ENCODE measurements at places on chromosomes 16 and 17.

DNA sequence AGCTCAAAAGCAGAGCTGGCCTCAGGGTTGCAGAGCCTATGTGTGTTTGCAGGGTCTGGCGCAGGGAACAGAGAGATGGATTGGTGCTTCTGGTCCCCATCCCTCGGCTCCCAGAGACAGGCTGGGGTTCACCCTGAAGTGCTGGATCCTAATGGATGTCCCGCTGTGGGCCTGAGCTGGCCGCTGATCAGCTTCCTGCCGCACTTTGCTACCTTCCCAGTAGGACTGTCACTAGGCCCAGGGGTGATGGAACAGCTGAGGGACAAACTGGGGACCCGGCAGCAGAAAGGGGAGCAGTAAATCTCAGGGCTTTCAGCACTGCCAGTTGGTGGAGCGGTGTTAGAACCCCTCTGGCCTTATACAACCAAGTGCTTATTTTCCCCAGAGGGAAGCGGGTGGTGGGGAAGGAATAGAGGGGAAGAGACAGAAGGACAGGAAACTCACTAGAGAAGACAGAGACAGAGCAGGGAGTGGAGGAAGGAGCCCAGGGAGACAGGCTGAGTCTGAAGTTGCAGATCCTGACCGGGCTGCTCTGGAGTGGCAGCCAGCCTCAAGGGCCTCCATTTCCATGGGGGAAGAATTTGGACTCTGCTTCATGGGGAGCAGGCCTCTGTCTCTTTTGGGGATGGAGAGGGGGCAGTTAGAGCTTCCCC lies 78.6 kb downstream of the MRM1 start:
- no peak for DNase-seq

DNA sequence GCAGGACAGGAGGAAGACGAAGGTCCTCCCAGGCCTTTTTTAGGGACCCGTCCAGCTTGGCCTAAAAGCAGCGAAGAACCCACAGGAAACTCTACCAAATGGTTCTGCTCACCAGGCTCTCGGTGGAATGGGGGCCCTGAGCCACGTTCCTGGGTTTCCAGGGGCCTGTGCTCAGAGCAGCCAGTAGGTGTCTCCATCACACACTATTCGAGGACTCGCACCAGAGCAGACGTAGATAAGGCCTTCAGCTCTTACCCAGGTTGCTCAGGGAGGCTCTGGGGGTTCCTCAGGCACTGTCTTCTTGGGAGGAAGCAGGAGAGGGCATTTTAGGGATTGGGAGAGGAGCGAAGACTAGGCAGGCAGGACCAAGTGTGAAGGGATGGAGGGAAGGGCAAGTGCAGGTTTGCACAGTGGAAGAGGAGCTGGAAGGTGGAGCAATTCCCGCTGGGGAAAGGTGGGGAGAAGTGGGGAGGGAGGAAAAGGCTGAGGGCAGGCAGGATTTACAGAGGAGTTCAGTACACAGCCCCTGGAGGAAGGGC lies 157.1 kb downstream of the RGS9 start:
- peak; percentile 67 for DNase-seq

DNA sequence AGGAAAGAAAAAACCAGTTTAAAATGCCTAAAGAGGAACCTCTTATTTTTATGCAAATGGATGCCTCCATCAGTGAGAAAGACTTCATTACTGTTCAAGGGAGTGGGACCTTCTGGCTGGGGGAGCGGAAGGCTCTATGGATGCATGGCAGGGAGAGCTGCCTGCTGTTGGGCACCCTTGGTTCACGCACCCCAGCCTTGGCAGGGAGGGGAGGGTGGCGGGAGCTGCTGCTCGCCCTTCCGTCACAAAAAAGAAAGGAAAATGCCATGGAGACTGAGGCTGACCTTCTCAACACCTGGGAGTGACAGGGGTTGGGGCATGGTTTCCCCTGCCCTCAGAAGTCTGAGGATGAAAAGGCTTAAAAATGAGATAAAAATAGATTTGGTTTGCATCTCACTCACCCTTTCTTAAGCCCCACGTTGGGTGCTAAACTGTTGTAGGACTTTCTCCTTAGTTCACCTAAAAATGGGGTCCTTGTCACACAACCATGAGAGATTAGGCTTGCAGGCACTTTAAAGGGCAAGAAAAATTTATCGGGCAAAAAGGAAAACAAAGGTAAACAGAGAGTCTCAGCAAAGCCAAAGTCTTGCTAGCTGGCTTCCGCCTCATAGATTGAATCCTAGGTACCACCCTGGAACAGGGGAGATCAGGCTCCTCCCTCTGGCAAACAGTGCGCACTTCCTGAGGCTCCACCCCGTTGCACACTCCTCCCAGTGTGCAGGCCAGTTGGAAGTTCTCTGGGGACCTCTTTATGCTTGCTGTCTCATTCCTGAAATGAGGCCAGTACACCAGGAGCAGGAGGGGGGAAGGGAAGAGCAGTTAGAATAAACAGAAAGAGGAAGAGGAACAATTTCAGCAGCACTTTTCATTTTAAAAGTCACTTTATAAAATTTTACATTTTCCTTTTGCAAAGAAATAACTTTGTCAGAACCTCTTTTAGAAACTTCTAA lies 31.6 kb downstream of the PHKB start:
- DNase-seq: no peak

- no peak for DNase-seq
Observed at GRCh38 chr16:20910781-20911321, 10.3 kb downstream of the LYRM1 start.

DNA sequence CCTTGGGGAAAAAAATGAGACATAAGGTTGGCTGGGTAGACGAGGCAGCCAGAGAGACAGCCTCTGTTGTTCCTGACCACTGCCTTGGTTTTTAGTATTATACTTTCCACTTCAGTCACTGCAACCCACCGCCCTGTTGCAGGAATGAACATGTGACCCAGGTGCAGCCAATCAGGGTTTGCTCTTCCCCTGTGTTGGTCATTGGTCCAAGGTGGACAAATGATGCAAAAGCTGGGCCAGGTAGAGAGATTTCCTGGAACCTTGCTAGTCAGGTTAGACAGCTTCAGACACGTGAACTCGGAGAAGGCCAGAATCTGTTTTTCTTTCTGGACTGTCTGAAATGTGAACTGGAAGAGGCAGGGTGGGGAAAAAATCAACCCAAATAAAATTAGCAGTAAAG lies 452.4 kb upstream of the RBFOX1 start:
- no peak for DNase-seq

DNA sequence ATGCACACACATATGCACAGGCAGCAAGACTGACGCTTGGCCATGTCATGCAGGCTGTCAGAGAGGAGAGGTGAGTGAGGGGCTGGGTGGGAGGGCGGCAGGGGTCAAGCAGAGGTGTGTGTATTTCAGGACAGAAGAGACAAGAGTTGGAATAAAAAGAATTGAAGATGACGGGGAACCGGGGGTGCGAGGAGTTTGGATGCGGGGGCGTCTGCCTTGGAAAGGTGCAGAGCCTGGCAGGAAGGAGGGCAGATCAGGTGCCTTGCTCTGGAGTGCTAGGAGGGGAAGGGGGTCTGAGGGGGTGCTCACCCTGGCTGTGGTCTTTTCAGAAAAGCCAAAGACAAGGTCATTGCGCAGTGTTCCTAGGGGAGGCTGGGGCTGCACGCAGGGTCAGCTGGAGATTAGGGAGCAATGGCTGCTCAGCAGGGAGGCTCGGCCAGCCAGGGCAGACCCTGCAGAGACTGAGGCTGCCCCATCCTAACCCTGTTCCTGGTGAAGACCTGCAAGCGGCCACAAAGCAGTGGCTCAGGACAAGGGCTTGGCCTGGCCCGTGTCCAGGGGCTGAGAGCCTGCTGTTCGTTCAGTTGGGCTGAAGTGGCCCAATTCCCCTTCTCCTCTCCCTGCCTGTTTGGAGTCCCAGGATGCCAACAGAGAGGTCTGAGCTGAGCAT lies 23.7 kb upstream of the CBX4 start:
- DNase-seq: no peak

DNA sequence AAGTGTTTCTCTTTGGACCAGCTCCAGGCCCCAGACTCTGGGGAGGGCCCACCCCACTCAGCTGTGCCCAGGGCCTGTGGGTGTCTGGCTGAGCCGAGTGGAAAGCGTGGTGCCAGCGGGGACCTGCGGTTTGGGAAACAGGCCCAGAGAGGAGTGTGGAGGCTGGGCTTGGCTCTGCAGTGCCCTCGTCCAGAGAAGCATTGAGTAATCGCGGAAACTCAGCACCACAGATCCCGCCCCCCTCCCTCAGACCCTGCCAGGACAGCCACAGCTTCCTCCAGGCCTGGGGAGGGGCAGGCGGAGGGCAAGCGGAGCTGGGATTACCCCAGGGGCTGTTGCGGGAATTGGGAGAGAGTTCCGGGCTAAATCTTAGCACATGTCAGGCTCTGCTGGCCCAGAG lies 14.6 kb upstream of the PITPNA start:
- DNase-seq: no peak

GRCh38 chr17:73865831-73866230 lies 221.6 kb upstream of the SDK2 start:
- DNase-seq: no peak

DNA sequence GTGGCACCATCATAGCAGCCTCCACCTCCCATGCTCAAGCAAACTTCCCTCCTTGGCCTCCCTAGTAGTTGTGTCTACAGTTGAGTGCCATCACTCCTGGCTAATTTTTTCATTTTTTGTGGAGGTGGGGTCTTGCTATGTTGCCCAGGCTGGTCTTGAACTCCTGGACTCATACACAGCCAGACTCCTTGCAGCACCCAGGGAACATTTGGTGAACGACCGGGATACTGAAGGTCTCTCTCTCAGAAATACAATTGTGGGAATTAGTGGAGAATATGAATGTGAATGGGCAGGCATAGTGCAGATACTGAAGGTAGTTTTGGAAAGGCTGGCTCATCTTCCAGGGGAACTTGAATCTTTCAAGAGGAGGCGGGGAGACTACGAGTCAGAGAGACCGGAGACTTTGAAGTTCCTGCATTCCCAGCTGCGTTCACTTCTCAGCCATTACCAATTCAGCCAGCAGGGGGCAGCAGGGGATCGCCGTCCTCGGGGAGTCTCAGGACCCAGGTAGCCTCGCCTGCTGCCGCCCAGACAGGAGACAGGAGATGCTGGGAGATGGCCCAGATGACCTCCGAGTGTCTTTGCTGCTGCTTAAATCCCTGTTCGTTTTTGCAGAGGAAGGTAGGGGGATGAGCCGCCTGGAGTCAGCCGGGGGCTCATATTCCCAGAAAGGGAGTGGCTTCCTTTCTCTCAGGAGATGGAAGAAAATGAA lies 68.6 kb downstream of the HAPSTR1 start:
- DNase-seq: peak; percentile 5

DNA sequence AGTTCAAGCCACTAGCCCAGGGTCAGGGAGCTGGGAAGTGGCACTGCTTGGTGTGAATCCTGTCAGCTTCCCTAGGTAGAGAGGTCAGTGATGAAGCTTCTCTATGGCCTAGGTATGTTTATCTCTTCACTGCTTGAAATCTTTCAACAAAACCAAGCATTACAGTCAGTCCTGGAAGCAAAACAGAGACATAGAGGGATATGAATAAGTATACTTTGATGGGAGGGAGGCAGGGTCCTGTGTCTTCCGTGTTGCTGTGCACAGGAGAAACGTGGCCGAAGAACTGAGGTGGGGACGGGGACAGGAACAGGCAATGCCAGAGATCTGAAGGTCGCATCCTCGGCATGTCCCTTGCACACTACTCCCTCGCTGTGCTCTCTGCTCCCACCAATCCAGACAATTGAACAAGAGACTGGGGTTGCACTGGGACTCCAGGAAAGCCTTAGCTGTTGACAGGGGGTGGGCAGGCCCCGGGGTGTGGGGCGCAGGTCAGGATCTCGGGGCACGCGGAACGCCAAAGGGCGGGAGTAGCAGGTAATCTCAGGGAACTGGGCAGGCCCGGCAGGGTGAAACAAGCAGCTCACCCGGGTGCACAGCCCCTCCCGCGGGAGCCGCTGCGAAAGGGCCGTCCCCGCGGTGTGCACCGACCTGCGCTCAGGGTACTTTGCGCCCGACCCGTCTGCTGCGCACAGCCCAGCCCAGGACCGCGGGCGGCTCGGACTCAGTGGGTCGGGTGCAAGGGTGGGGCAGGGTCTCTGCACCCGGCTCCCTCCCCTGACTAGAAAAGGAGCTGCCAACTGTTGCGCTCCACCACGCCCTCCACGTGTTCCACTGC lies at the start of gene MT1H:
MT1H (plus strand) TSS at position 810 of the 835 bp plus-strand sequence. CDS start 71 bp downstream, outside the sequence.
- DNase-seq: no peak

DNA sequence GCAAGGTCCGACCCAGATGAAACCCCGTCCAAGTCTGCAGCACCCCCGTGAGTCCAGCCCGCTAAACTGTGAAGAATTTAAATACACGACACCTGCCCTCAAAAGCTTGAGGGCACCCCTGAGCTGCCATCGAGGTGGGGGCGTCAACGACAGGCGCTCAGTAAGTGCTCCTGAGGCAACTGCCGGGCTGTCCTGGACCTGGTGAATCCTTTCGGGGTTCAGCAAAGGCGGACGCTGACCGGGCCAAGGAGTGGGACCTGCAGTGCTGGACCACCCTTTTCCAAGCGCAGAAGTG lies 512 bp upstream of the ENDOV start:
- DNase-seq: no peak

DNA sequence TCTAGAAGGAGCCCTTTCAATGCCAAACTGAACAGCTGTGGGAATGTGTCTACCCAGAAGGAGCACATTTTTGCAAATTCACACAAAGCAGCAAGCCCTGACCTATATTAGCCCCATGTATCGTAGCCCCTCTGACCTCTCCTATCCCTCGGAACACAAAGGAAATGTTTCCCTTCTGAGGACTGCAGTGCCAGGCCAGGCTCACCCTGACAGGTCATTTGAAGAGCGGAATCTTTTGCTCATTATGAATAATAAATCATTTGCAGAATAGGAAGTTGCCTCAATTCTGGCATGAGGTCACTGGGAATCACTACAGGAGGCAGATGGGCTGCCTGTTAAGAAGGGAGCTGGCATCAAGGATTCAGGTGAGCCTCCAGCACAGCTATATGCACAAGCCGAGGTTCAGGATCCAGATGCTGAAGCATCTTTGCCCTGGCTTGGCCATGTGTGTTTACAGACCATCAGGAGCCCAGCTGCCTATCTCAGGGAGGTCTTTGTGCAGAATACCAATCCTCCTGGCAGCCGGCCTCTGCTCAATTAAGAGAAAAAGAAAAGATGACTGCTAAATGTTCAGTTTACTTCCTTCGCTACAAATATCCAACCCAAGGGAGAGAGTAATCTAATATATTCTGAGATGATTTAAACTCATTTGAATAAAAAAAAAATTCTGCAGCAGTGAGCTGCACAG lies 119.4 kb downstream of the USP31 start:
- DNase-seq: no peak
